ENCODE measurements at places on chromosomes 2 and 18. TPM values are rescaled to one million over a fixed set of nuclear protein-coding genes. Genes with fewer than 3 reads are reported as not detected.

GRCh38 chr18:49846718-49847470 is 33.6 kb upstream of the ACAA2 start:
- DNase-seq, result no peak

DNA sequence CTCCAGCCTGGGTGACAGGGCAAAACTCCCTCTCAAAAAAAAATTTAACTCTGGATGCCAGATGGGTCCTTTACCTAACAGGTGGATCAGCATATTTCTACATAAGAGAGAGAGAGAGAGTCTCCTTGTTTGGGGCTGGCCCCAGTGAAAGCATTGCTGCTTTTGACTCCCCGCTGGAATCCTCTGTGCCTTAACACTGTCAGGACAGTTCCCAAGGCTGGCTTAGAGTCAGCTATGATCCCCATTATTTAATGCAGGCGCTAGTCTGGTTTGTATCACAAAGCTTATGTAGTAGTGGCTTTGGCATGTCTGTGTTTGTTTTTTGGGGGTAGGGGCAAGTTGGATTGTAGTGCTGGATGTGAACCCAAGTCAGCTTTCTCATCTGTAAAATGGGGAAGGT is 9.4 kb downstream of the INPP4A start:
- no peak for DNase-seq

DNA sequence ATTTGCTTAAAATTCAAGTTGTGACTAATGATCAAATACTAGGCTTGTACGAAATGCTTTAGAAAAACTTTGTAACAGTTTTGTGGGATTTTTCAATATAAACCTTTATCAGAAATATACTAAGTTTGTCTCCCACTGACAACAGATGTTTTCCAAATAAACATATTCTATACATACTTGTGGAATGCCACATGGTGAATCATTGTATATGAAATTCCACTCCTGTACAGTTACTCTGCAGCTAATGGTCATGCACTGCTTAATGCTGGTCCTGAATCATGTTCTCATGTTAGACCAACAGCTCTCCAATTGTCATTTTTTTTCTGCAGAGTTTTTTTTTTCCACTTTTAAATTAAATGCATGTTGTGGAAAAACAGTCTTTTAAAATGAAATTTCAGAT is 90.1 kb downstream of the DPP4 start:
- no peak for DNase-seq

DNA sequence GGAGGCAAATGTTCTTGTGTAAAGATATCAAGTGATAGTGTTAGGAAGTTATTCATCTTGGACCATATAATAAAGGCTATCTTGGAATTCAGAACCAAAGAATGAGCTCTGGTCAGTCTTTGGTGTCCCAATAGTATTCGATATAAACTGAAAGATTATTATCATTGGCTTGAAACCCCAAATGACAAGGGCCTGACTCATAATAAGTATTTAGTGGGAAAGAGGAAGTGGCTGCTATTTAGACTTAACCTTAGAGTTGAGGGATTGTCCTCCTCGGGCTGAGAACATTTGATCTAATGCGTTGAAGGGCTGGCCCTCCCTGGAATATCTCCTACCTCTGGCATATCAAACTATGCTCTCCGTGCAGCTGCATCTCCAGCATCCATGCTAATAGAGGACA is 67.5 kb downstream of the CDH20 start:
- DNase-seq, result no peak

DNA sequence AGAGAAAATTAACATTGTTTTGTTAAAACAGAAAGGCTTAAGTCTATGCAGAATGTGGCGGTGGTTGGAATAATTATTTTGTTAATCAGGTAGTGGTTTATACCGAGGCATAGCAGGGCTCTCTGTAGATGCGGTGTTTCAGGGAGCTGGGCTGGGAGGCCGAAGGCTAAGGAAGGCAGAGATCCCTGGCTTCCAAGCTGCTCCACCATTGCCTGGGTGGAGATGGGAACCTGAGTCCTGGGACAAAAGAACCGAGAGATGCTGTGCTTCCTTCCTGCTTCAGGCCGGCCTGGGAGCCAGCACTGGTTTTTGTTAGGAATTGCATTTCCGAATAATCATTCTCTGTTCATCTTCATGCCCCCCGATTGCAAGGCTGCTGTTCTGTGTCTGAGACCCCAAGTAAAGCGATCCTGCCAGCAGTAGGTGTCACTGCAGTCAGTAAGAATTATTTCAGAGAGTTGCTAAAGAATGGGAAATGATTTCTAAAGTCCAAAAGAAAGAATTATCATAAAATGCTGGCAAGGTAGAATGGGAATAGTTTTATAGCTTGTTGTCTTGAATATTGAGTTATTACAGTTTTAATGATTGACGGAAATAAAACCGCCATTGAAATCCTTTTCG is 824.9 kb downstream of the GALR1 start:
- no peak for DNase-seq

- no peak for DNase-seq
These were observed 53.9 kb downstream of the NCK2 start for GRCh38 chr2:105798595-105798994.

GRCh38 chr2:55585451-55586080 is 31.9 kb downstream of the PPP4R3B start:
- DNase-seq, result no peak

- no peak for DNase-seq
These were observed 71.3 kb downstream of the DPP4 start for GRCh38 chr2:162002623-162003235.

- DNase-seq, result no peak
These were observed 46.1 kb upstream of the CYTIP start for GRCh38 chr2:157489983-157490382.

DNA sequence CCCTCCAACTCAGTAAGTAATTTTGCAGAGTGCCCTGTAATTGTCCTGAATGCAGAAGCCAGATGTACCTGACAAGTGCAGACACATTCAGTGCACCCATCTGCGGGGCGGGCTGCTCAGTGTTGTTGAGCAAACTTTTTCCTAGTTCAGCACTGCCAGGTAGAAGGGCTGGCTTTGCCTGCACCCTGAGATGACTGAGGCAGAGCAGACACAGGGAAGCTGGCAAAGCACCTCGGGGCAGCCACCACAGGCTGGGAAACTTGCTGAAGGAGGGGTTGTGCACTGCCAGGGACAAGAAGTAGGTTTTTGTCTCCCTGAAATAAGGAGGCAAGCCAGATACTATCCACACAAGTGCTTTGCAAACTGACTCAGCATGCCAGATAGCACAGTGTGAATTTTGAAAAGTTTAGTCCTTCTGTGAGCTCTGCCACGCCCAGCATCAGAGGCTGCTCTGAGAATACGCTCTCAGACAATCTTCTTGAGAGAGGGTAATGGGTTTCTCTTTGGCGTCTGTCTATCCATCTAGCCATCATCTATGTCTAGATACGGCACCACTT is 62.3 kb downstream of the SOWAHC start:
- no peak for DNase-seq

GRCh38 chr2:167871286-167871685 is 376.1 kb downstream of the STK39 start:
- no peak for DNase-seq

GRCh38 chr18:61394983-61395382 is 61.8 kb downstream of the CDH20 start:
- no peak for DNase-seq

Gene NBEAL1
- total RNA-seq, result 16.2 TPM

Gene LNPK
- 38.0 TPM for total RNA-seq

GRCh38 chr2:48854681-48855080 is 99.2 kb upstream of the LHCGR start:
- DNase-seq, result no peak

DNA sequence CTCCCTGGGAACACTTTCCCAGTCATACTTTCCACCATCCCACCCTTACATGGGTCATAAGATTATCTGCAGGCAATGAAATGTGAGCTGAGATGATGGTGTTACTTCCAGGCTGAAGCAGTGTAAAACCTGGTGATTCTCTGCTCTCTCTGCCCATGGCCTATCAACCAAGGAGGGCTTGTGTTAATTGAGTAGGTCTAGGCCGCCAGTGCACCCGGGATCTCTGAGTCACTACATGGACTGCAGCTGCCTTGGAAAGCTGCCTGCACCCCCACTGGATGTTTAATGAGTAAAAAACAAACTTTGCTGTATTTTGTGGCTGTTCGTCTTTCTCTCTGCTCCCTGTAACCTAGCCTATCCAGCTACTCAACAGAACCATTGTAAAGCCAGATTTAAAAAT is 451.7 kb upstream of the SMIM21 start:
- no peak for DNase-seq

Gene APOB
- total RNA-seq, result 8.5 TPM

Gene SCN1A
- 0.59 TPM for total RNA-seq

Gene RAMP1
- total RNA-seq, result 138 TPM

GRCh38 chr2:189236066-189236465 is 56.5 kb upstream of the COL5A2 start:
- DNase-seq, result no peak

- DNase-seq, result no peak
These were observed 18.6 kb upstream of the SKA1 start for GRCh38 chr18:50356036-50356945.

DNA sequence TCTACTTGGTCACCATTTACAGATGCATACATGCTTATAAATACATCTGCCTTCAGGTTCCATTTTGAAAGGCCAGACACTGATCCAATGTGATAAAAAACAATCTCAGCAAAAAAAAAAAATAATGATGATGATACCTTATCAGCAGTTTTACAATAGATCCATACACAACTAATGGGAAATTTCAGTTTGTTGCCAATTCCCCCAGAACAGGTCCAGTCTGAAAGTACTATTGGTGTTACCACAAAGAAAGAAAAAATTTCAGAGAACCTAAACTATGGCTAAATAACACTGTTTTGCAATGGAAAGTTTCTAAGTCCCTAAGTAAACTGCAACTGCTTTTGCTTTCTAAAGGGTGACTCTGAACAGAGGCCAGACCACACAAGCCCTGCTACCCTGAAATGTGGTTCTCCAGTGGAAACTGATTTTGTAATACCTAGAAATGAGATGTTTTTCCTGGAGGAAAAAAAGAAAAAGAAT is 54.1 kb downstream of the LPIN2 start:
- no peak for DNase-seq

GRCh38 chr2:53021828-53022227 is 745.8 kb upstream of the CHAC2 start:
- DNase-seq, result no peak

Gene EGR4
- total RNA-seq, result not detected

All from Right ventricle myocardium superior (tissue), 1 donor.